T-helper 9 cell (primary cell): ENCODE measurements at places on chromosomes 5 and 9.

DNA sequence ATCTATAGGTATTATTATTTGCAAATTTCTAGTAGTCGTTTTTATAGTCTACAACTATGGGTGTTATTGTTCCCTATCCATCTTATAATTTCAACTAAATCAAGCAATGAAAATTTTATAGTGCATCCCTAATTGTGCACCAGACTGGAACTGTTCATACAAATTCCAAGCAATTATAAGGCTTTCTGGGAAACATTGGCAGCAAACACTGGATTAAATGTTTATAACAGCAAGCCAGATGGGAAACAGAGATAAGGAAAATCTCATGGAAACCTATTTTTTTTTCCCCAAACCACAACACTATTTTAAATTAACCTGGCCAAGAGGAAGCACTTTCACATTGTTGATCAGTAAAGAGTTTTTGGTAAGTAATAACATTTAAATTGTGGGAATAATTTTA, 524.3 kb downstream of the RASEF start:
- no peak for DNase-seq

GRCh38 chr5:68898951-68899471, 194.8 kb upstream of the SLC30A5 start:
- DNase-seq = no peak

DNA sequence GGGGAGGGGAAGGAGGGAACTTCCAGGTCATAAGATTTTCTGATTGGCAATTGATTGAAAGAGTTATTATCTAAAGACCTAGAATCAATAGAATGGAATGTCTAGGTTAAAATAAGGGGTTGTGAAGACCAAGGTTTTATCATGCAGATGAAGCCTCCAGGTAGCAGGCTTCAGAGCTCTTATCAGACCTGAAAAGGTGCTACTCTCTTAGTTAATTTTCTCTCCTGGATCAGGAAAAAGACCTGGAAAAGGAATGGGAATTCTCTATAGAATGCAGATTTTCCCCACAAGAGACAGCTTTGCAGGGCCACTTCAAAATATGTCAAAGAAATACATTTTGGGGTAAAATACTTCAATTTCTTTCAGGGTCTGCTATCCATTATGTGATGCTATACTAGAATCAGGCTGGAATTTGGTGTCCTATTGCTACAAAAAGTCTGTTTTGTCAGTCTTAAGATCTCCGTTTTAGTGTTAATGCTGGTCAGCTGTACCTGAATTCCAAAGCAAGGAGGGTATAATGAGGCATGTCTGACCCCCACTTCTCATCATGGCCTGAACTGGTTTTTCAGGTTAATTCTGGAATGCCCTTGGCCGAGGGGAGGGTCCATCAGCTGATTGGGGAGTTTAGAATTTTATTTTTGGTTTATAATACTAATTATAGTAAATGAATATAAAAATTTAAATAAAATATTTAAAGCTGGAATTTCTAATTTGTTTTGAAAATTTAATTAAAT, 16.6 kb upstream of the STOM start:
- DNase-seq = no peak

GRCh38 chr5:31273161-31273560, 79.7 kb downstream of the CDH6 start:
- DNase-seq = no peak
